ENCODE measurements at places on chromosomes 4 and X. TPM values are rescaled to one million over a fixed set of nuclear protein-coding genes. Genes with fewer than 3 reads are reported as not detected.

TCEAL6 gene
- total RNA-seq: not detected

IL1RAPL1 gene
- under 0.01 TPM for total RNA-seq

TKTL2 gene
- total RNA-seq: 0.42 TPM

COL25A1 gene
- total RNA-seq: 0.10 TPM

ZAR1 gene
- total RNA-seq: not detected

MTMR8 gene
- 4.7 TPM for total RNA-seq

CCDC149 gene
- total RNA-seq: 2.5 TPM

PROM1 gene
- total RNA-seq: 0.31 TPM

ING2 gene
- 7.8 TPM for total RNA-seq

PCDH10 gene
- under 0.01 TPM for total RNA-seq

GUCY1B1 gene
- total RNA-seq: 12.5 TPM

FOXR2 gene
- total RNA-seq: not detected

USO1 gene
- 15.5 TPM for total RNA-seq

FBXW7 gene
- total RNA-seq: 366 TPM

IGSF1 gene
- not detected for total RNA-seq

EVC2 gene
- 0.73 TPM for total RNA-seq

PPP2R2C gene
- not detected for total RNA-seq

ARSD gene
- total RNA-seq: 7.3 TPM

DMRTC1 gene
- total RNA-seq: not detected

BMP2K gene
- 24.7 TPM for total RNA-seq

CSN1S1 gene
- total RNA-seq: not detected

ABLIM2 gene
- 0.63 TPM for total RNA-seq

HTT-AS gene
- total RNA-seq: not detected

CSAG2 gene
- not detected for total RNA-seq

KIAA1210 gene
- total RNA-seq: not detected

POU3F4 gene
- not detected for total RNA-seq

AVPR2 gene
- total RNA-seq: not detected

KLKB1 gene
- total RNA-seq: 0.63 TPM

AFM gene
- not detected for total RNA-seq

PI4K2B gene
- total RNA-seq: 14.7 TPM

MAEA gene
- 33.8 TPM for total RNA-seq

PWWP3B gene
- not detected for total RNA-seq

FAT1 gene
- 0.10 TPM for total RNA-seq

P2RY10 gene
- 140 TPM for total RNA-seq

ADH4 gene
- total RNA-seq: not detected

PASD1 gene
- not detected for total RNA-seq

C1QTNF7 gene
- total RNA-seq: 0.10 TPM

ZCCHC18 gene
- 3.4 TPM for total RNA-seq

SSX4 gene
- total RNA-seq: not detected

AMOT gene
- total RNA-seq: 0.52 TPM

SRD5A3 gene
- 2.7 TPM for total RNA-seq
